ENCODE measurements at places on chromosomes 3 and 15.

DNA sequence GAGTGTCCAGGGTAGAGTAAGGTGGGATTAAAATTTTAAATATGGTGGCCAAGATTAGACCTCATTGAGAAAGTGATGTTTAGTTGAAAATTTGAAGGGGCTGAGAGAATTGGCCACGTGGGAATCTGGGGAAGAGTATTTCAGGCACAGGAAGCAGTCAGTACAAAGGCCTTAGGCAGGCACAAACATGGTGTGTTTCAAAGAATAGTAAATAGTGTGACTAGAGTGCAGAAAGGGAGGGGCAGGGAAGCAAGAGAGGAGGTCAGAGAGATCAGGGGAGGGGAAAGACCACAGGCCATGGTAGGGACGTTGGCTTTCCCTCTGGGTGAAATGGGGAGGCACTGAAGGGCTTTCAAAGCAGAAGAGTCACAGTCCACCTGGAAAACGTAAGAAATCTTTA is 36.6 kb upstream of the POMGNT2 start:
- no peak for DNase-seq

- DNase-seq = no peak
Observed at GRCh38 chr15:96209285-96209735, 121.2 kb upstream of the NR2F2 start.

- DNase-seq = no peak
Observed at GRCh38 chr15:42279234-42279723, 6.0 kb upstream of the TMEM87A start.

DNA sequence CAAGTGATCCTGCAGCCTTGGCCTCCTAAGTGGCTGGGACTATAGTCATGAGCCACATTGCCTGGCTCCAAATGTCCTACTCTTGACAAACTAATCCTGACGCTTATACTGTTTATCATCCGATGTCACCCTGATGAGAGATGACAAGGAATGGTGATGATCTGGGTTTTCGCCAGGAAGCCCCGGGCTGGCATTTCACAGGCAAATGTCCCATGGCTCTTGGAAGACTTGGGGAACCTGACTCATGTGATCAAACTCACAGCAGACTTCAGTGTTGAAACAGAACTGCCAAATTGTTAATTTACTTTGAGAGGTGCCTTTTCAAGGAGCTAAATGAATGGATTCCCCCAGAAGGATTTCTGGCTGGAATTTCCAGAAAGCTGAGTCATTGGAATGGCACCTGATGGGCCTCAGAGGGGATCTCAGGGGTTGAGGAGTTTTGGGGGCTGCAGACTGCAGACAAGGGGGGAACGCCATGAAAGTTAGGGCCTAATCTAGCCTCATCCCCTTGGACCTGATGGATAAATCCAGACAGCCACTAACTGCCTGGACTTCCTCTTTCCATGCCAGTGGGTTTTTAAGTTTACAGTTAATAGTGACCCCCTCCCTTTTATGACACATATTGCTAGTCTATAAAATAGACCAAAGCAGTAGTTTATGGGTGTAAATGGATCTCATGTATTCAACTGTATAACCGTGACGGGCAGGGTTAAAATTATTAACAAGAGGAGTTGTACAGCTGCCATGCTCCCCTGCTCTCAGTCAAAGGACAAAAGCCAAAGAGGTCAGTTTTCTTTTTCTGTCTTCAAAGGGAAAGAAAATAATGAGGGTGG is 146.6 kb downstream of the CHSY1 start:
- no peak for DNase-seq

- DNase-seq = peak; percentile 85
Observed at GRCh38 chr3:185152410-185153170, at the start of gene C3orf70. Gene C3orf70, minus strand, starts transcription at chr3:185153060. Its CDS starts 237 bp downstream, at chr3:185152823.

- no peak for DNase-seq
Observed at GRCh38 chr3:161137260-161137659, 32.1 kb upstream of the B3GALNT1 start.
